Fibroblast of upper back skin (primary cell): ENCODE measurements at places on chromosomes 5 and 9.

GRCh38 chr9:16412740-16413139, 457.7 kb downstream of the BNC2 start:
- DNase-seq: no peak

GRCh38 chr9:92094655-92095054, 20.6 kb downstream of the SPTLC1 start:
- DNase-seq: peak; percentile 3

DNA sequence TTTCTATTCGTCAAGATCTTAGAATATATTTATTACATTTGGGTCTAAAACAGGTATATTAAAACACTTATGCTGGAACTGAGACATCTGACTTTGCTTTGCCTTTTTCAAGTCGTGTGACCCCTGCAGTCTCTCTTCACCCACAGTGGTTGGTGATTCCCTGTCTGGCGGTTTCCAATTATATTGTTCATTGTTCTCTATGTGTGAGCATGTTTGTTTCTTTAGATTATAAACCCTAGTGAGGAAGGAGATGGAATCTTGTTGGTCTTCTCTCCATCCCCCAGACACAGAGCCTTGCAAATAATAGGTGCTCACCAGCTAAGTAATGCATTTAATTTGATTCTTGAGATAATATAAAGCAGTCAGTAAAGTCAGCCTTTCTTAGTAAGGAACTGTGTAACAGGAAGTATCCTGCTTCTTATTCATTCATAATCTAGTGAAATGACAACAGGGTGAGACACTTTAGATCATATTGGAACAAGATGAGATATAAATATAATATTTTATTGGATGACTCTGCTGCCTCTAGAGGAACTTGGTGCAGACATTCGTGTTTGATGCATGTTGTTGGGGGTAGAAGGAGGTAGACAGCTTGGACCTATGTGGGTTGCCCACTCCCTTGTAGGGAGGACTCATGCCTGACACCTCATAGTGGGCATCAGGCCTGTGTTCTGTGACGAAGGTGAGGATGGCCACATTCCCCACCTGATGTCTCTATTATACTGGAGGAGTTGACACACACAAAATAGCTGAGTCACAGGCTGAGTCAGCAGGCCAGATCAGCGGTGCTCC, 88.1 kb downstream of the FGF1 start:
- DNase-seq: peak; percentile 85

DNA sequence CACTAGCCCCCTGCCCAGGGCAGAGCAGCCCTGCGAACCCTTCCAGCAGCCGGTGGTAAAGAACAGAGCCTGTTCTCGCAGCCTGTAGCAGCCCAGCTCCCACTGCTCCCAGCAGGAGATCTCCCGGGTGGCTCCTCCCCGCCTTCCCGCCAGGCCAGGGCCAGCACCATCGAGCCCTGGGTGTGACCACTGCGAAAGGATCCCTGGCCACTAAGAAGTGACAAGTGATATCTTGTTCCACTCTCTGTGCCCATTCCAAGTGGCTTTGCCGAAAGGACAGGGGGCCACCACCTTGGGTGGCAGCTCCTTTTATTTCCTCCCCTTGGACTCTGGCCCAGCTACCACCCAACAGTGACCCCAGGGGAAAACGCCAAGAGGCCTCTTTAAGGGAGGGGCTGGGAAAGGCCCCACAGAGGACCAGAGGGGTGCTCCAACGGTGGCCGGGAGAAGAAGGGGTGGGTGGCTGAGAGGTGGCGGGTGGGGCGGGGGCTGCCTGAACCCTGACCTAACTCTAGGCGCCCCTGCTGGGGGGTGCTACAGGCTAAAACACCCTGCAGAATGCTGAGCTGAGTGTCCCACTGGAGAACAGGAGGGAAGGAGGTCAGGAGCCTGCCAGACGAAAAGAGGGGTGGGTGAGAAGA, 1.6 kb downstream of the NACC2 start:
- no peak for DNase-seq

DNA sequence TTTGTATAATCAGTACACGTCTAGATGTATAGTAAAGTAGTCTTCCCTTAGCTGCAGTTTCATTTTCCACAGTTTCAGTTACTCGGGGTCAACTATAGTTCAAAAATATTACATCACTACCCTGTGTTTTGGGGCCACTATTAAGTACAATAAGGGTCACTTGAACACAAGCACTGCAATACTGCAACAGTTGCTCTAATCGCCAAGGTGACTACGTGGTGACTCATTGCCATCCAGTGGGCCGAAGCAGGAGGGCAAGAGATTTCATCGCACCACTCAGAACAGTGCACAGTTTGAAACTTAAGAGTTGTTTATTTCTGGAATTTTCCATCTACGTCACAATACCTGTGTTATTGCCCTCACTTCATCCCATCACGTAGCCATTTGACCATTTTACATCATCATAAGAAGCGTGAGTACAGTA, at the start of gene ARL14EPL:
Gene ARL14EPL (plus strand): TSS at position 379 of the 424 bp plus-strand sequence. CDS start 18,994 bp downstream, outside the sequence.
- peak; percentile 75 for DNase-seq

DNA sequence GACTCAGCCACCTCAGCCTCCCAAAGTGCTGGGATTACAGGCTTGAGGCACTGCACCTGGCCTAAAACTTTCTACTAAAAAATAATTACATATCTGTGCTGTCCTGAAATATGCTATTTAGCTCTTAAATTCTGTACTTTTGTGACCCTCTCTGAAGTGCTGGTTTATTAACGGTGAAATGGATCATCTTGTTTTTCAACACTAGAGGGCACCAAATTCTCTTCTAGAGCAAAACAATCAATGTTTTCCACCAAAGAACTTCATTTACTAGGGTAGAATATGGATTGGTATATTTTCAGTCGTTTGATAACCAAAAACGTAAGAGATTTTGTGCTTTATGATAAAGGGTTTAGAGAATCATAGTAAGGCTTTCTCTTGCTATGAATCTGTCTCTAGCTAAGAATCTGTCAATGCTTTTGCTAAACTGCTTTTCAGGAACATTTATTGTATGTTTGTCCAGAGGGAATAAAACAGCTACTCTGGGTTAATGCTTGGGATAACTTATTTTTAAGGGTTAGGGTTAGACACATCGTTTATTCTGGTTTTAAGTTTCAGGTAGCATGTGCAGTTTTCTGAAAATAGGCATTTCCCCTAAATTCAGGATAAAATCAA, 63.6 kb downstream of the RNF180 start:
- peak; percentile 34 for DNase-seq

DNA sequence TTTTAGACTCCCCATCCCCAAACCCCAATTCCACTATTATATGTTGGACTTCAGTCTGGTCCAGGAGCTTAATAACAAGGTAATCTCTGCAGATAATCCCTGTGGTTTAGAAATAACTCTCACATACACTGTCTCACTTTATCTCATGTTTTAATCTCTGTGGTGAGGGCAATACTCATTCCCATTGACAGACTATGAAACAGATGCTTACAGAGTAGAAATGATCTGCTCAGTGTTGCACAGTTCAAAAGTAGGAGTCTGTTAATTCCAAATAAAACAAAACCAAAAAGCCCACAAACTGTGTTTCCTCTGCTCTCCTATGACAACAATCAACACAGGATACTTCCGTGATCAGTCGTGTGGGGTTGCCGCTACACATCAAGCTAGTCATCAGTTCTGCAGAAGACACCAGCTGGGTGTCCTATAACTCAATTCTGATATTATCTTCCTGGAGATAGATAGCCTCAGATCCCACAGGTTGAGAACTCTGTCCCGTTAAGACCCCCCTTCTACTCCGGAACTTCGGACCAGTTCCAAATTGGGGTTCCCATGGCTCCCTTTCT, 26.3 kb upstream of the FANCC start:
- DNase-seq: no peak

- no peak for DNase-seq
Measured at GRCh38 chr9:86064220-86064619, 35.1 kb downstream of the GOLM1 start.

DNA sequence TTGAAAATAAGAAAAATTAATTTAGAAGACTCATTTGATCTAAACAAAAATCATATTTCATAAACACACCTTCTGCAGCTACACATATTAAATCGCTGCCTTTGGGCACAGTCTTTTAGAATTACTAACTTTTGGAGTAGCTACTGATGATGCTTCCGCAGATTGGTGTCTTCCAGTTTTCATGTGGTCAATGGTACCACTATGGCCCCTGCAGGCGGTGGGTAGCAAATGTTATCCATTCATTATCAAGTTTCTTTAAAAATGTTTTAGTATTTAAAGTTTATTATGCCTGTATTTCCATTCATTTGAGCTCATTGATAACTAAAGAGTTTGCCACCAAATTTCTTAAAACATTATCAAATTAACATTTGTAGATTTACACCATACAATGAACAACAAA, 122.9 kb upstream of the GRAMD2B start:
- DNase-seq: no peak
